ENCODE measurements at places on chromosomes 16 and 17. TPM values are rescaled to one million over a fixed set of nuclear protein-coding genes. Genes with fewer than 3 reads are reported as not detected.

- no peak overlapping the region for H3K4me3 ChIP-seq
- peaks cover 57% of the 10 kb centered on the region for H3K36me3 ChIP-seq
- H3K27me3 ChIP-seq: no peaks in the 10 kb centered on the region
- peaks cover 22% of the 10 kb centered on the region for H3K4me1 ChIP-seq
- no peak for DNase-seq
- peak overlapping the region; percentile 61 for H3K27ac ChIP-seq
Measured at GRCh38 chr16:87844120-87844733, 25.1 kb downstream of the SLC7A5 start.

GRCh38 chr17:30554839-30555751, 77.9 kb downstream of the GOSR1 start:
- peaks cover 8% of the 10 kb centered on the region for H3K4me1 ChIP-seq
- DNase-seq: peak; percentile 32
- H3K4me3 ChIP-seq: no peak overlapping the region
- H3K36me3 ChIP-seq: no peaks in the 10 kb centered on the region
- H3K27ac ChIP-seq: no peak overlapping the region

- peak overlapping the region; percentile 90 for H3K4me3 ChIP-seq
- no peaks in the 10 kb centered on the region for H3K36me3 ChIP-seq
- H3K4me1 ChIP-seq: peaks cover 41% of the 10 kb centered on the region
Measured at GRCh38 chr17:41666237-41666641, 22.4 kb upstream of the EIF1 start.

- no peaks in the 10 kb centered on the region for H3K27me3 ChIP-seq
- no peak overlapping the region for H3K4me3 ChIP-seq
- H3K4me1 ChIP-seq: no peaks in the 10 kb centered on the region
Measured at GRCh38 chr17:41656249-41657023, 32.1 kb upstream of the KRT17 start.

DNA sequence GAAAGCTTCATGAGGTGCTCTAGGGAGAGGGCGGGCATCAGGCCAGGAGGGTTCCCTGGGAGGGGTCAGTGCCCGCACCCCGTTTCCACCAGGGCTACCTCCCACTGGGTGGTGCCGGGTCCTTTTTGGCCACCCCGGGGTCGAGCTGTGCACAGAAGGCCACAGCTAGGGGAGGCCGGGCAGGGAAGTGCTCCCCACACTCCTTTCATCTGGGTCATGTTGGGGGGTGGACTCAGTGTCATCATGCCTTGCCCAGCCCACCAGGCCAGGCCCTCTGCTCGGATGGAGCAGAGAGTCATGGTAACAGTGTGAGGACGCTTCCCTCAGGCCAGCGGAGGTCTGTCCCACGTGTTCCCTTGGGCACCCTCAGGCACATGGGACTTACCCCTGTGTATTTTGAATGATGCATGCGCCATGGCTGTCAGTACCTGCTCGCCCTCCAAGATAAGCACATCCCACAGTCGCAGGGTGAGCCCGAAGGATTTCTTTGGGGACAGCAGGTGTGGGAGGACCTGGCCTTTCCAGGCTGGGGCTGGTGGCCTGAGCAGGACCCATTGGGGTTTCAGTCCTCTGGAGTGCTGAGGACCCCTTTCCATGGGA, 46.4 kb downstream of the TNFRSF13B start:
- no peak for DNase-seq
- peaks cover 5% of the 10 kb centered on the region for H3K4me1 ChIP-seq
- no peaks in the 10 kb centered on the region for H3K27me3 ChIP-seq
- H3K4me3 ChIP-seq: no peak overlapping the region
- no peak overlapping the region for H3K27ac ChIP-seq

DNA sequence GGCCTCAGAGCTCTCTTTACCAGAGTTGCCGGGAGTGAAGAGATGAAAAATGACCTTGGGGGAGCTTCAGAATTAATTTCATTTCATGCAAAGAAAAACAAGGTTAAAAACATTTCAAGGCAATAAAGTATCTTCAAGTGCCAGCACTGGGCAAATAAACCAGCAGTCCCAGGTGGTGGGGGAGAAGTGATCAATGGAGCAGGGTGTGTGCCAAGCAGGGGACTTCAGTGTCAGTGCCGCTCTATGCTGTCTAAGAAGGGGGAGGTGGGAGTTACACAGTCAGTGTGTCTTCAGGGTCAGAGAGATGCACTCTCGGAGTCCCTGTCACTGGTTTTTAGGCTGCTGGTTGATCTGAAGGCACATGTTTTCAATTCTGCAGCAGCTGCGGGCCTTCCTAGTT, 57.2 kb upstream of the MGAT5B start:
- H3K27me3 ChIP-seq: no peaks in the 10 kb centered on the region
- DNase-seq: no peak
- H3K36me3 ChIP-seq: no peaks in the 10 kb centered on the region
- no peaks in the 10 kb centered on the region for H3K4me1 ChIP-seq
- no peak overlapping the region for H3K27ac ChIP-seq
- no peak overlapping the region for H3K4me3 ChIP-seq

DNA sequence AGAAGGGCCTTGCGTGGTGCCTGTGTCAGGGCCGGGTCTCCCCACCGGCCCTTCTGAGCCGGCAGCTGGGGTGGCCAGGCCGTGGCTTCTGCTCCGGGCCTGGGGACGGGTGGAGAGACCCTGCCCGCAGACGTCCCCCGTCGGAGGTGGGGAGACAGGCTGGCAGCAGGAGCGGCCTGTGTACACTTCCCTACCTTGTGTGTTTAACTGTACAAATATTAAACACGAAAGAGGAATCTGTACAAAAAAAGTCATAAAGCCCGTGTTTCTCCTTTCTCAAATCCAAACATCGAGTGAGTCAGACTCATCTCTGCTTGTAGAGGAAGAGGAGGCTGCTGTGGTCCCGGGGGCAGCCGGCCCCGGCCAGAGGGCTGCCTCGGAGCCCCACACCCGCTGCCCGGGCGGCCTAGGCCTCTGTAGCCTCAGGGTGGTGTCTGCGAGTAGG, 2.0 kb downstream of the CACNA1H start:
- no peak overlapping the region for H3K27ac ChIP-seq
- H3K4me3 ChIP-seq: no peak overlapping the region
- peaks cover 2% of the 10 kb centered on the region for H3K4me1 ChIP-seq
- no peak for DNase-seq

DNA sequence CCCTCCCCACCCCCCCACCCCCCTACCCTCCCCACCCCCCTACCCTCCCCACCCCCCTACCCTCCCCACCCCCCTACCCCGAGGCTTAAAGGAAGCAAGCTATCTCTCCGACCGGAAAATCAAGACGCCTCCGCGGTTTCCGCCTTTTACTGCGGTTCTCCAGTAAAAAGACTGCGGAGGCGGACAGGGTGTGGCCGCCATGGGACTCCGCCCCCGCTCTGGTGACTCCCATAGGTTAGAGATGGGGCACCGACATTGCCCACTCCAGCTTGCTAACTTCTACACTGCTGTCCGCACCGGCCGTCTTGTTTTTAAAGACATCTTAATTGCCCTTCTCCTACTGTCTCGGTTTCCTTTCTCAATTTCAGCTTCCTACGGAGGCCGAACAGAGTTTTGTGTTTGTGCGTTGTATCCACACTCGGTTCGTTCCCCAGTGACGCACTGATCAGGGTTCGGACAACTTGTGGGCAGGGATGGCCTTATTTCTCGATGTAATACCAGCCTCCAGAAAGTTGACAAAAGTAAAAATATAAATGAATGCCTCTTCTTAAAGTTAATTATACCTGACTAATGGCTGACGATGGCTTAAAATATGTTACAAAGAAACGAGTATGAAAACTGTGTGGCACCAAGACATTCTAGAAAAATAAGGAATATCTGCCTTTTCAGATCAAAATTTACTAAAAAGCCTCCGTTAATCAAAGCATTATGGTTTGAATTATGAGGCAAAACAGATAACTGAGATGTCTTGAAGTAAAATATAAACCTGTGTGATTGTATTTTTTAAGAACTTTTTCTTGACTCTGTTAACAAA, 1.1 kb upstream of the ZNF200 start:
- peaks cover 28% of the 10 kb centered on the region for H3K36me3 ChIP-seq
- H3K27me3 ChIP-seq: no peaks in the 10 kb centered on the region

DNA sequence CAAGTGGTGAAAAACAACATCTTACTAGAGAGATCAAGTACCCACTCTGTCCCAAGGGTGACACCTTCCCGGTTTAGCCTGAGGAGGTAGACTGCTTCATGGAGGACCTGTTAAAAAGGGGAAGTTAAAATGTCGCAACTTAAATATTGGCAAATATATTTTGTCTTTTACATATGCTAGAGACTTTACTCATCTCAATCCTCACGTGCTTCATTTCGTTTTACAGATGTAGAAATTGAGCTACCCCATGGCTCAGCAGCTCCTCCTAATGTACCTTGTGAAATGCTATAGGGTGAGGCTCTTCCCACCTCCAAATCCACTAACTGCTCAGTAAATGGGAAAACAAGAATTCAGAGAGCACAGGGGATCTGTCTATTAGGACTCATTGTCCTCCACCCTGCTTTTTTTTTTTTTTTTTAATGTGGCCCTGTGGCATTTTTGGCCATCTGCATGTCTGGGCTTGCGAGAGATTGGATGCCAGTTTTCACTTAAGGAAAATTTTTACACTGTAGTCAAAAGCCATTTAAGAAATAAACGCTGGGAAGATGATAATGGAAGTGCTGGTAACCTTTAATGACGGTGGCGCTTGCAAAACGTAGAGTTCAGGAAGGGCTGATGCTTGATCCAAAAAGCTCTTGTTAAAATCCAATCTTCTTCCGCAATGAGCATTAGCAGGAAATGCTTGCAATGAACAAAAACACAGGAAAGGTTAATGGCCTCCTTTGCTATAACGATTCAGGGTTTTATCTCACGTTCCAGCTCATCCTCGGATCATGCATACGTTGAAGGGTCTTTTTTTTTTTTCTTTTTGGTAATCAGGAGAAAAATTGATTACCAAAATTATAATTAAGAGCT, 39.8 kb downstream of the HSBP1 start:
- no peak overlapping the region for H3K4me3 ChIP-seq
- DNase-seq: no peak
- no peak overlapping the region for H3K27ac ChIP-seq
- H3K27me3 ChIP-seq: no peaks in the 10 kb centered on the region

- H3K4me3 ChIP-seq: no peak overlapping the region
- DNase-seq: peak; percentile 85
- peak overlapping the region; percentile 79 for H3K27ac ChIP-seq
Measured at GRCh38 chr17:41404024-41404671, 6.7 kb upstream of the KRT31 start.

DNA sequence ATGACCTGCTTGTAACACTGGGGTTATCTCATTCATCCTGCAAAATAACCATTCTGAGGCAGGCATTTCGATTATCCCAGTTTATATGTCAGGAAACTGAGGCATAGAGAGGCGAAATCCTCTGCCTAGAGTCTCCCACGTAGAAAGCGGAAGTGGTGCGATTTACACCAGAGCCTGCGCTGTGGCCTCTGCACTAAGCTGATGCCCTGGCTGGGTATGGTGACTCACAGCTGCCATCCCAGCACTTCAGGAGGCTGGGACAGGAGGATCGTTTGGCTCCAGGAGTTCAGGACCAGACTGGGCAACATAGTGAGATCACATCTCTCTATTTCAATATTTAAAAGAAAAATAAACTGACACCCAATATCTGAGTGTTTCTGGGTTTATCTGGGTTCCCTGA, 59.3 kb upstream of the BCO1 start:
- no peak overlapping the region for H3K27ac ChIP-seq
- no peak overlapping the region for H3K4me3 ChIP-seq
- H3K27me3 ChIP-seq: no peaks in the 10 kb centered on the region
- no peak for DNase-seq
- H3K4me1 ChIP-seq: no peaks in the 10 kb centered on the region

- no peak for DNase-seq
- no peak overlapping the region for H3K27ac ChIP-seq
- peaks cover 17% of the 10 kb centered on the region for H3K36me3 ChIP-seq
- peaks cover 15% of the 10 kb centered on the region for H3K4me1 ChIP-seq
- no peak overlapping the region for H3K4me3 ChIP-seq
- H3K27me3 ChIP-seq: no peaks in the 10 kb centered on the region
Measured at GRCh38 chr17:56842577-56842976, 8.6 kb downstream of the DGKE start.

DNA sequence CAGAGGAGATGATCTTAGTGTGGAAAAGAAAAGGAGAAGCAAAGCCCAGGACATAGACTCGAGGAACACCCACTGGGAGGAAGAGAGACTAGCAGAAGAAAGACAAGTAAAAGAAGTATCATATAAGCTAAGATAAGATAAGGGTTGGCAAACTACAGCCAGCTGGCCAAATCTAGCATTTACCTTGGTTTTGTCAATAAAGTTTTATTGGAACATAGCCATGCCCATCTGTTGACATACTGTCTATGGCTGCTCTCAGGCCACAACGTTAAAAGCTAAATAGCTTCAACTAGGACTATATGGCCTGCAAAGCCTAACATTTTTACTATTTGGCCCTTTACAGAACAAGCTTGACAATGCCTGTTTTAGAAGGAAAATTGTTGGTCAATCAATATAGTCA, 166.4 kb upstream of the AXIN2 start:
- no peaks in the 10 kb centered on the region for H3K36me3 ChIP-seq
- no peak overlapping the region for H3K27ac ChIP-seq
- H3K4me3 ChIP-seq: no peak overlapping the region
- no peaks in the 10 kb centered on the region for H3K27me3 ChIP-seq

DNA sequence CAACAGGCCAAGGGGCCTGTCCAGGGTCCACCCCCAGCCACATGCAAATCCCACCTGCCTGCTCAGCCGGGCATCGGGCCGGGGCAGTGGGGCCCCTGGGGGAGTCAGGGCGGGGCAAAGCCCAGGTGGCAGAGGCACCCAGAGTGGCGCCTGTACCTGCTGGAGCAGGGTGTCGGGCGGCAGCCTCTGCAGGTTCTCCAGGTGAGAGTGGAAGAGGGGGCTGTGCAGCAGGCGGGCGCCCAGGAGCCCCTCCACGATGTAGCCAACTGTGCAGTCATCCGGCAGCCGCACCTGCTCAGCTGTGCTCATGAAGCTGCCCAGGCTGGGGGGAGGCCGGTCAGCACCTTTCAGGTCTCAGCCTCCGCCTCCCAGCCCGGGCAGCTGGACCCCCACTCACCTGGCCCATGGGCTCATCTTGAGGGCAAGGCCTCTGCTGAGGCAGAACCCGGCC, 2.1 kb downstream of the RFNG start:
- DNase-seq: no peak
- H3K4me3 ChIP-seq: no peak overlapping the region
- H3K36me3 ChIP-seq: peaks cover 3% of the 10 kb centered on the region
- H3K27ac ChIP-seq: no peak overlapping the region
- peaks cover 22% of the 10 kb centered on the region for H3K4me1 ChIP-seq

DNA sequence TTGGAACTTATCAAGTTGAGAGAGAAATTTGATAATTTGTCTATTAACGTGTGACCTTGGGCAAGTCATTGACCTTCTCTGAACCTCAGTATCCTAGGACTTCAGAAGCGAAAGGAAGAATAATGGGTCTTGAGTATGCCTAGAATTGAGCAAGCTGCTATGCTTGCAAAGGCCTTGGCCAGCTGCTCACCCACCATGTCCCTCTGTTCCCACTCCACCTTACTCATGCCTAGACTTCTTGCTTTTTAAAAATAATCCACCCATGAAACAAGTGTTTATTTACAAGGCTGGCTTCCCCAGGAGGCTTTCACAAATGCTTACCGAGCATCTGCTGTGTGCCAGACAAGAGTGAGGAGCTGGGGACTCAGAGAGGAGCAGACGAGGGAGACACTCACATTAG, 590.6 kb downstream of the MAF start:
- H3K27me3 ChIP-seq: no peaks in the 10 kb centered on the region
- no peak overlapping the region for H3K4me3 ChIP-seq
- no peaks in the 10 kb centered on the region for H3K36me3 ChIP-seq
- DNase-seq: no peak
- H3K27ac ChIP-seq: no peak overlapping the region
- H3K4me1 ChIP-seq: peaks cover 10% of the 10 kb centered on the region

The OTOP2 gene
- not detected for total RNA-seq

The CTRL gene
- total RNA-seq: 1.8 TPM

The FBXW10B gene
- not detected for total RNA-seq

The CENPX gene
- total RNA-seq: 57.8 TPM

The ABCA9 gene
- not detected for total RNA-seq

The ACSM5 gene
- not detected for total RNA-seq

Data from activated naive CD4-positive, alpha-beta T cell treated with anti-CD3 and anti-CD28 coated beads for 36 hours (primary cell).